ENCODE measurements at places on chromosomes 12 and 14. TPM values are rescaled to one million over a fixed set of nuclear protein-coding genes. Genes with fewer than 3 reads are reported as not detected.
A peak's percentile ranks its signal among the peaks of the same experiment; 100 is the strongest.

- peak; percentile 86 for DNase-seq
Observed at GRCh38 chr14:69151458-69152180, 1.3 kb downstream of the DCAF5 start.

- DNase-seq, result no peak
Observed at GRCh38 chr12:116600959-116601918, 42.1 kb downstream of the MAP1LC3B2 start.

DNA sequence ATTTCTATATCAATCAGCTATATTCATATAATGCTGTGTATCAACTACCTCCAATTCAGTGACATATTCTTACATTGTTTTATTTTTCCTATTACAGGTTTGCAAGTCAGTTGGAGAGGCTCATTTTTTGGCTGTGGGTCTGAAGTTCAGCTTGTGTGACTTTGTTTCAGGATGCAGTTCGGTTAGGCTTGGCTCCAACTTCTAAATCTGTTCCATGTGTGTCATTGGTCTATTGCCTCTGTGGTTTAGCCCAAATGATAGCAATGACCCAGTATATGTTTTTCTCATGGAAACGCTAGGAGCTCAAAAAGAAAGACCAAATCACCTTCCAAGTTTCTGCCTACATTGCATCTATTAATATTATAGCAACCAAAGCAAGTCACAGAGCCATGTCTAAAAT is 848.6 kb upstream of the LRFN5 start:
- no peak for DNase-seq

DNA sequence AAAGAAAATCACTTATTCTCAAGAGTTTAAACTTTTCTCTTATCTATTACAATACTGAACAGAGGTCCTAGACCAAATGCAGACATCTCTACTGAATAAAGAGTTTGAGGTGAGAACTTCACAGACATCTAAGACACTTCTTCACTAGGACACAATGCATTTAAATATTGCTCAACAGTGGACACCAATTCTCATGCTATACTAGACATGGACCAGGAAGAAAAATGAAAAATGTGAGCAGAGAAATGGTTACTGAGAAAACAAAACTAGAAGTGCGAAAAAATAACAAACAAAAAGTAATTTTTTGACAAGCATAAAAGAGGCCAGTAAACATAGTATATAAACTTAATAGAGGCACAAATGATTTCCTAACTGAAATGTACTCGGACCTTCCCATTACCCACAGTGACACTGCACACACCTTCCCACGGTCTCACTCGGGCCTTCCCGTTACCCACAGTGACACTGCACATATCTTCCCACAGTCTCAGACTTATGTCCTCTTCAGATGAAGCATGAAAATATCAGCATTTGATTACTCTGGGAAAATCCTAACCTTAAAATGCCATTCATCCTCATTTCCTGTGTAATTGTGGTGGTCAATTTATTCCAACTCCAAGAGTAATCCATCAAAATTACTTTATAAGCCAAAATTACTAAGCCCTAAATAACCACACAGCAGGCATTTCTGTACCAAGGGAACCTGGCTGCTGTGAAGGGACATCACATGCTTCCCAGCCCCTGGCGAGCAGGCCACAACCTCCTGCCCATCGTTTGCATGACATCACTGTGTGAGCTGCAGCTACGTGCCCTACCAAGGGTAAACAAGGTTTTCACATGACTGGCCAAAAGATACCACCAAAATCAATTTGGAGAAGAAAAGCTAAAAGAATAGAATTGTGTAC is 6.4 kb downstream of the SLC15A4 start:
- DNase-seq, result no peak

DNA sequence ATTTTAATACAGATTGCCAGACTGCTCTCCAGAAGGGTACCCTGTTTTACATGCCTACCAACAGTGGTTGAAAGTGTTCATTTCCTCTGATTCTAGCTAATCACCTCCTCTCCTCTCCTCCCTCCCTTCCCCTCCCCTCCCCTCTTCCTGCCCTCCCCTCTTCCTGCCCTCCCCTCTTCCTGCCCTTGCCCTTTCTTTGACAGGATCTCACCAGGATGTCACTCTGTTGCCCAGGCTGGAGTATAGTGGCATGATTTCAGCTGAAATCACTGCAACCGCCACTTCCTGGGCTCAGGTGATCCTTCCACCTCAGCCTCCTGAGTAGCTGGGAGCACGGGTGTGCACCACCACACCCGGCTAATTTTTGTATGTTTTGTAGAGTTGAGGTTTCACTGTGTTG is 24.7 kb downstream of the APAF1 start:
- DNase-seq, result no peak

DNA sequence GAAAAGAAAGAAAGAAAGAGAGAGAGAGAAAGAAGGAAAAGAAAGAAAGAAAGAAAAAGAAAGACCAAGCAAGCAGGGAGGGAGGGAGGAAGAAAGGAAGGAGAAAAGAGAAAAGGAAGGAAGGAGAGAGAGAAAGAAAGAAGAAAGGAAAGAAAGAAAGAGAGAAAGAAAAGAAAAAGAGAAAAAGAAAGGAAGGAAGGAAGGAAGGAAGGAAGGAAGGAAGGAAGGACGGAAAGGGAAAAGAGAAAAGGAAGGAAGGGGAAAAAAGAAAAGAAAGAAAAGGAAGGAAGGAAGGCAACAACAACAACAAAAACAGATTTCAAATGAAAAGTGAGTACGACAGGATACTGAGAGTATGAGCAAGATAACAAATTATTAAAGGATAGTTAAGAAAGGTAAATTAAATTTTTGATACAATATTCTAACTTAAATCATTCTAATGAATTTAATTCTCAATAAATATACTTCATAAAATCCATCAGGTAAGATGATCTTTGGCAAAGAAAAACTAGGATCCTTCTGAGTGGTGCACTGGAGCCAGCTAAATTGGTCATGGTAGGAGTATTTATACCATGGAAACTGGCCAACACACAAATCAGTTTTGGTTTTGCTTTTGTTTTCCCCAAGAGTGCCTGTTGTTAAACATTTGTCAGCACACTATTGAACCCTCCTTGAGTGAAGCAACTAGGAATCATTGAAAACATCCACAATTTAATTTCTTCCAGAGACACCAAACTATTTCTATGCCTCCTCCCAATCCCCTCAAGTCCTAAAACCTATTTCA is 56.1 kb upstream of the DYRK2 start:
- DNase-seq, result peak; percentile 77

PPP4R4 gene
- 0.16 TPM for polyA plus RNA-seq

DNA sequence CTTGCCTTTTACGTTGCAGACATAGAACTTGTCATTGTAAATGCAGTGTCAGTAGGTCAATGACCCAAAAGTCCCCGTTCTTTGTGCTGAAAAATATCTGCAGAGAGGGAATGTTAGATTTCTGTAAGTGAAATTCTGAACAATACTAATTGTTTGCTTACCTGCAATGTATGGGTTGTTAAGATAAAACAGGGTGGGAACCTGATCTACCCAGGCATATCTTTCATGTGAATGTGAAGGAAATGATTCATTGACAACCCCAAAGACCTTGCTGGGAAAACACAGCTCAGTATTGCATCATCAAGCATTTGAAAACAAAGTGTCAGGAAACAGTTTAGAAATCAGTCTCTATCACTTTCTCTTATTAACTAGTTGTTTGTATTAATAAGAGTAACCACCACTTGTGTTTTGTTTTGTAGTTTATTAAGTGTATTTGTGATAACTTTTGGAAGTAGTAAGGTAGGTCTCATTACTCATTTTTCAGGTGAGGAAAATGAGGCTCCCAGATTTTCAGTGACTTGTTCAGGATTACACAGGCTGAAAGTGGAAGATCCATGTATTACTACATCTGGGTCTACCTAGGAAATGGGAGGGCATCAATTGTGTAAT is 57.9 kb upstream of the SLC38A2 start:
- peak; percentile 81 for DNase-seq

- DNase-seq, result no peak
Observed at GRCh38 chr14:81178063-81178462, 42.7 kb downstream of the GTF2A1 start.

GRCh38 chr12:52024845-52025230 is 18.1 kb downstream of the TAMALIN start:
- DNase-seq, result peak; percentile 93

GRCh38 chr12:27870939-27871338 is 90.9 kb upstream of the MANSC4 start:
- DNase-seq, result no peak

GRCh38 chr12:51593539-51593938 is 2.5 kb downstream of the SCN8A start:
- DNase-seq, result peak; percentile 46

DNA sequence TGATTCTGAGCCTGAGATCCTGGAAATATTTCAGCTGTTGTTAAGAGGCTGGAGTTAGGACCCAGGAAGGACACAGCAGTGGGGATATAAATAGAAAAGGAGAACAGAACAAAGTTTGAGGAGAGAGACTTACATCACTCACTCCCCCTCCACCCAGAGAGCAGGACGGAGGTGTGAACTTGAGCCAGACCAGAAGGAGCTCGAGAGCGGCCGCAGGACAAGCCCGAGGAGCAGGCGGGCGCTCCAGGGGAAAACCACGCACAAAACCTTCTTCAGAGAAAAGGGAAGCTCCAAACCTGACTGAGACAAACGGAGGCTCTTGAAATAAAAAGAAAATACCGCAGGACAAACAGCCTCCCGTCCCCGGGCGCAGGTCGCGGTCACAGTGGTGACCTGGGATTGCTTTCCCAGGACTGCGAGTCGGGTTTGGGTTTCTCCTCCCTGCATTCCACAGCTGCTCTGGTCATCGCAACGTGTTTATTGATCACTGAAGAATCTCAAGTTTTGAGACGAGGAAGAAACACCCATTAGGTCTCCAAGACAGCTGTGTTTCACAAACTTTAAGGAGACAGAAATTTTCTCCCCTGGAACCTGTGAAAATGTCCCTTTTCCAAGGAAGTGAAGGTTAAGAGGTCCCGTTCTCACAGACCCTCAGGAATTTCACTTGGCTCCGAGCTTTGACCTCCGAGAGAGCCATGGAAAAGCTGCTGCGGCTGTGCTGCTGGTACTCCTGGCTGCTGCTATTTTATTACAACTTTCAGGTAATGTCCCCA is at the start of gene ADGRD1:
Gene ADGRD1, plus strand, starts transcription at position 137 of the 773 bp plus-strand sequence. Its CDS starts 559 bp downstream, at position 696.
- DNase-seq, result peak; percentile 80

DNA sequence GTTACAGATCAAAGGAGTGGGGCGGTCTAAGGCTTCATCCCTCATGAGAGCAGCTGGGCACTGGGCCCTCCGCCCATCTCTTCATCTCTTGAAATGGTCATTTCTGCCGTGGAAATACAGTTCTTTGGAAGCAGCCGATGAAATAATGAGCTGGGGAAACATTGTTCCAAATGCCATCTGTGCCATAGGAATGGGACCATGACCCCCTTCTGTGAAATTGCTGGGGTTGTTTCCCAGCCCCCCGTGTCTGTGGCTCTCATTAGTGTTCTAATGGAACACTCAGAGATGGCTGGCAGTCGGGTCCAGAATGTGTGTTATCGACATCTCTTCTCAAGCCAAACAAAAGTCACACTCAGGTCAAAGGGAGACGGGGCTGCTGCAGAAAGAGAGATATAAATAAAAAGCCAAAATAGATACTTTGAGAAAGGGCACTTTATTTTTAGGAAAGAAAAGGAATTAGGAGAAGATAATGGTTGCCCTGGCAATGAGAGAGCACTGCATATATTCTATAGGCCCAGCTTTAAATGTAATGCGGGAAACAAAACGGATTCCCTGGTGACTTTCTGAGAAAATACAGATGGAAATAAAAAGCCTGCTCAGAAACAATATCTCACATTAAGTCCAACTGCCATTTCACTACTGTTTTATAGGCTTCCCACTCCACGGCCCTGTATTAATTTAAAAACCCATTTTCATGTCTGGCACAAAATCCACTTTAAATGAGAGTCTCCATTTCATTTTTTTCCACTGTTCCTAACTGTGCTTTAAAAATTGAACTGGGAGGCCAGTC is 107.1 kb downstream of the TTC8 start:
- DNase-seq, result no peak

MGP gene
- 152 TPM for polyA plus RNA-seq

DNA sequence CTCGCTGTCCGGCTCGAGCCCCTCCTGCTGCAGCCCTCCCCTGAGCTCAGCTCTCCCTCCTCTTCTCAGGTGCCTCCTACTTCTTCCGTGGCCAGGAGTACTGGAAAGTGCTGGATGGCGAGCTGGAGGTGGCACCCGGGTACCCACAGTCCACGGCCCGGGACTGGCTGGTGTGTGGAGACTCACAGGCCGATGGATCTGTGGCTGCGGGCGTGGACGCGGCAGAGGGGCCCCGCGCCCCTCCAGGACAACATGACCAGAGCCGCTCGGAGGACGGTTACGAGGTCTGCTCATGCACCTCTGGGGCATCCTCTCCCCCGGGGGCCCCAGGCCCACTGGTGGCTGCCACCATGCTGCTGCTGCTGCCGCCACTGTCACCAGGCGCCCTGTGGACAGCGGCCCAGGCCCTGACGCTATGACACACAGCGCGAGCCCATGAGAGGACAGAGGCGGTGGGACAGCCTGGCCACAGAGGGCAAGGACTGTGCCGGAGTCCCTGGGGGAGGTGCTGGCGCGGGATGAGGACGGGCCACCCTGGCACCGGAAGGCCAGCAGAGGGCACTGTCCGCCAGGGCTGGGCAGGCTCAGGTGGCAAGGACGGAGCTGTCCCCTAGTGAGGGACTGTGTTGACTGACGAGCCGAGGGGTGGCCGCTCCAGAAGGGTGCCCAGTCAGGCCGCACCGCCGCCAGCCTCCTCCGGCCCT is 22.8 kb downstream of the MMP17 start:
- peak; percentile 49 for DNase-seq

HOXC5 gene
- polyA plus RNA-seq, result 1.8 TPM

DNA sequence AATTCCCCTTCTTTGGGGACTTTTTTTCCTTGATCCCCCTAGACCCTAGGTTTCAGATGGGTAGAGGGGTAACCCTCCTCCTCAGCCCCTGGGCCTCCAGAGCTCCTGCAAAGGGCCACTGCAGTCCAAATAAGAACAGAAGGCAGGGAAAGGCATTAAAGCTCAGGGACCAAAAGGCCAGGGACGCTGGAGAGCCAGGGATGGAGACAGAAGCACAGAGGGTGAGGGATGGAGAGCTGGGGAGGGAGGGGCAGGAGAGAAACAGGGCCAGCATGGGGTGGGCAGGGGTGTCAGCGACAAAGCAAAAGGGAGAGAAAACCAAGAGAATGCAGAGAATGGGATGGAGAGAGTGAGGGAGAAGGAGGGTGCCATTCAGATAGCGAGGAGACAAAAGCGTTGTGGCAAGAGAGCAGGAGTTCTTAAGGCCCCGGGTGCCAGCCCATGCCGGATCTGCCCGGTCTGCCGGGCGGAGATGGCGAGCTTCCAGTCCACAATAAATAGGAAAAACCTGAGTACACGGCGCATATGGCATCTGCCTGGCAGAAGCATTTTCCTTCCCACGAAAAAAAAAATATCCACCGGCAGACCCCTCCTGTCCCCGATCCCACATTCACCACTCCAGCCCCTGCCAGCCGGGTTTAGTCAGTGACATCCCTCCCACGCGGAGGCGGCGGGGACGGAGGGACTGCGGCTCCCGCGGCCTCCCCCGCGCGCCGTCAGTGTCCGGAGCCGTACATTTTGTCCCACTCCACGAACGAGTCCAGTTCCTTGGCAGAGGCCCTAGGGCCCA is 28.6 kb downstream of the FIGNL2 start:
- DNase-seq, result no peak

Data from large intestine (tissue), 12 donors.